ENCODE measurements at places on chromosomes 1 and 21. TPM values are rescaled to one million over a fixed set of nuclear protein-coding genes. Genes with fewer than 3 reads are reported as not detected.

DNA sequence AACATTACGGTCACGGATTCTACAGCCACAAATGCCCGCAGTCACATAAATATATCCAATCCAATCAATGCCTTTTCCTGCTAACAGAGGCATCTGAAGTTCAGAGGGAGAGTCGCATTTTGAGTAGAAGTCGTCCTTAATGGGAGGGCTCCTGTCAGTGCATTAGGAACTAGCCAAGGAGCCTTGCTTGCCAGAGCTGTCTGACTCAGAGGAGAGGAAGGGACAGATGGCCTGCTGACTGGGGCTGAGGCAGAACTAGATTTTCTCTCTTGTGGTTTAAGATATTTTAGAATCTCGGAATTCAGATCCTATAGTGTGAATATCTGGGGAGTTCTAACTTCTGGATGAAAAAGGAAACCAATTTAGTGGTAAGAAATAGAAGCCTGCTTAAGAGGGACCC lies 10.6 kb downstream of the XKR8 start:
- DNase-seq = no peak

DNA sequence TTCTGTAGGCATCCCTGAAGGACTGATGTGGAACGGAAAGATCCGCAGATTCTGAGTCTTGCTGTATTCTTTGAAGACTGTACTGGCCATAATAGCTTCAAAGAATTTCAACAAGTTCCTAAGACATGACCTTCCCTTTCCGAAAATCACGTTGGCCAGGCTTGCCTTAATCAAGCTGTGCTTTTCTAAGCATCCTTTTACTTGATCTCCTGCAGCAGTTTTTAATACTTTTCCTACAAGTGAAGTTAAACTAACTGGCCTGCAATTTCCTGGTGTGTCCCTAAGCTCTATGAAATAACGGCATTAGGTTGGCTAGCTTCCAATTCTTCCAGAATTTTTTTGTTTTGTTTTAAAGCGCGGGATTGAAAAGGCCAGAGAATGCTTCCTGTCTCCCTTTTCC lies 40.3 kb downstream of the SPAG17 start:
- no peak for DNase-seq

GRCh38 chr1:218025454-218025853 lies 259.6 kb upstream of the RRP15 start:
- DNase-seq = no peak

DNA sequence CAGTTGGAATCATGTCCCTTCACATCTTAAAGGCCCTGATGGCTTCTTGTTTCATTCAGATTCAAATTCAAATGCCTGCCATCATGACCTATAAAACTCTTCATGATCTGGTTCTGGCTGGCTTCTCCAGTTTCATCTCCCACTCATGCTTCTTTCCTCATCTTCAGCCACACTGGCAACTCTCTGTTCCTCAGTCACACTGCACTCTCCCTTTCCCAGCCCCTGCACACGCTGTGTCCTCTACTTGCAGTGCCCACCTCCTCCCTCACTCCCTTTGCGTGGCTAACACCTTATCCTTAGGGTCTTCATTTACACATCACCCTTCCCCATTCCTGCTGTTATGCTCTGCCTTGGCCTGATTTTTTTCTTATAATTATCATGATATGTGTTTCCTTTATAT lies 120.6 kb upstream of the LMO4 start:
- no peak for DNase-seq

DNA sequence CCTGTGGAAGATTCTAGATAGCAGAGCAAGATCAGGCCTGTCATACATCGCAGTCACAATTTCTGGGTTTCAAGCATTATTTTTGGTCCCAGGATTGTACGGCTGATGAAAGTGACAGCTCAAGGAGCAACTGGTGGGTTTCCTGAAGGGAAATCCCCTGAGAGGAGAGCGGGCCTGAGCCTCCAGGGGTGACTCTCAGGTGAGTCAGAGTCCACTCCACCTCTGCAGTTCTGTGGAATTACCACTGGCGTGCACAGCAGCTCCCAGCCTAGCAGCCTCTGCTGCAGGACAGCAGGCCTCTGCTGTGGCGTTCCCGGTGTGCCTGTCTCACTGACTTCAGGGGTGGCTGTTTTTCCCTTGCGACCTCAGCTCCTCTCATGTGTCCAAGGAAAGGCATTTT lies 24.4 kb downstream of the SLC66A1 start:
- peak; percentile 73 for DNase-seq

- no peak for DNase-seq
Observed at GRCh38 chr1:20348326-20348915, 57.7 kb downstream of the VWA5B1 start.

DNA sequence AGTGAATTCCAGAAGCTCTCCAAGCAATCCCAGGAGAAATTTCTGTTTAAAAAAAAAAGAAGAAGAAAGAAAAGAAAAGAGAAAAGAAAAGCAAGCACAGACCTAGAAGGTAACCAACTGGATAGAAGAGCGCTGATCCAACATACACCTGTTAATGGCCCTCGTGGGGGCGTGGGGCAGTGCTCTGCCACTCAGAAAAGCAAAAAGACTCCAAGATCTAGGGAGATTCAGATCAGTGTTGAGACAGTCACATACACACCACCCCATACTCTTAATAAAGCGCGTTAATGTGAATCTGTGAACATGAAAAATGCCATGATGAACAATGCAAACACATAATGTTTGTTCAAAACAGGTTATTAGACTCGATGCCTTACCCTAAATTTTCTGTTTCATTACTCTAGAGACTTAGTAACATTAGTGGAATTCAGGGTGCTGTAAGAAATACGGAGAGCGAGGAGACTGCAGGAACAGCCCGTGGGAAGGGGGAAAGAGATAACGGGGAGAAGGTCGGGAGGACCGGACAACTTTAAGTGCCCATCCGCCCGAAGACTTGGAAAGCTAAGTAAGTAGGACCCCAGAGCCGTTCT lies 406 bp downstream of the NME7 start:
- no peak for DNase-seq

GRCh38 chr1:51962486-51963356 lies 27.8 kb downstream of the RAB3B start:
- DNase-seq = no peak

- no peak for DNase-seq
Observed at GRCh38 chr1:119340861-119341261, 27.7 kb upstream of the HAO2 start.

GRCh38 chr1:9670085-9670484 lies 18.6 kb downstream of the PIK3CD start:
- peak; percentile 61 for DNase-seq

DNA sequence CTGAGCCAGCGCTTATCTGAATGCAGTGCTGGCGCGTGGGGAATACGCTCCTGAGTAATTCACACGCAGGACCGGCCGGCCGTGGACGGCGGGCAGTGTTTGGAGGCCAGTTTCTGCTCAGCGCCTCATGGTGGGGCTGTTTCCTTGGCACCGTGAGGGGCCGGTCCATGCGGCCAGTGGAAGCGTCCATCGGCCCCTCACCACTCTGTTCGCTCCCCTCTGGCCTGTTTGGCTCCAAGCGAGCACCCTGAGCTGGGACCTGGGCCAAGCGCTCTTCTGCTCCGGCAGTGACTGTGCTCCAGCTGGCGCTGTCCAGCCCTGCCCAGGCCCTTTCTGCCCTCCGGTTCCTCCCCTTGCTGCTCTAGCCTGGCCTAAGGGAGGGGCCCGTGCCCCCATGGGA lies 16.3 kb upstream of the PLCH2 start:
- no peak for DNase-seq

DNA sequence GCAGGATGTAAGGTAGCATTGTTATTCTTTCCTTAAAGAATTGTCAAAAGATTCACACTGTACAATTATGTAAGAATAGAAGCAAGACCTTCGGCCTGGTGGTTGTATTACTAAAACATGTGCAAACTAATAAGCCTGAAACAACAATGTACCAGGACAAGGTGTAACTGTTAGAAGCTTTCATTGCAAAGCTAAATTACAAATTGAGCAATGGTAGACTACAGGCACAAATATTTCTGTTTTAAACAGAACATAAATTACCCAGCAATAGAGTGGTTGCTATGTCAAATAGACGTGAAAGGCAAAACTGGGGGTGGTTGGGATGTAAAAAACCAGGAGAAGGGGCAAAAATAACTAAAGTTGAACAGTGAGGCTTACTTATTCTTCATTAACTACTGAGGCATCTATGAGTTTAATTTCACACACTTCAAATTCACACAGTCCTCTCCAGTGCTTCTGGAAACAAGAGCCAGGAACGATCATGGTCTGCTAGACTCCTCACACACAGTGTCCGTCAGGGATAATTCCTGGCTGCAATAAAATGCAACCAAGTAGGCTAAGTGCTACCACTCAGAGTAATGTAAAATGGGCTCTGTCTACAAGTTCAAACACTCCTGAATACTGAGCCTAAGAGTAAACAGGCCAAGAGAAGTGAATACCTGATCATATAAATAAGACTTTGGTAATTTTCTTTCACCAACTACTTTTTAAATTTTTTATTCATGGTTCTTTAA lies 39.3 kb upstream of the C1orf198 start:
- no peak for DNase-seq

DNA sequence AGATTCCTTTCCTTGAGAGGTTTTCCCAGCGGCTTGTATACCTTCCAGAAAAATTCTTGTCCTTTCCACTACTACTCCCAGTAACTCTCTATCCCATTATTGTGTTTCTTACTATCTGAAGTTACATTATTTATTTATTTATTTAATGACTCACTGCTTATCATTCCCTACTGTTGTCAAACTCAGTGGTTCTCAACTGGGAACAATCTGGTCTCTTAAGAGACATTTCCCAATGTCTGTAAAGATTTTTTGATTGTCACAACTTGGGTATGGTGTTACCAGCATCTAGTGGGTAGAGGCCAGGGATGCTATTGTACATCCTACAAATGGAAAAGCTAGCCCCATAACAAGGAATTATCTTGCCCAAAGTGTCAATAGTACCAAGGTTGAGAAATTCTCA lies 771.5 kb upstream of the ADGRL2 start:
- no peak for DNase-seq

RNU1-4 gene
- 820 TPM for total RNA-seq

GRIK1 gene
- total RNA-seq = not detected

CACNA1E gene
- total RNA-seq = not detected

FNDC7 gene
- total RNA-seq = not detected

OR2L2 gene
- not detected for total RNA-seq

OVAAL gene
- total RNA-seq = not detected

C1orf226 gene
- total RNA-seq = 0.07 TPM

VSIG8 gene
- total RNA-seq = not detected

CLCA4 gene
- total RNA-seq = not detected
